Neural progenitor cell (in vitro differentiated cells): ENCODE measurements at places on chromosomes 6 and 20.

DNA sequence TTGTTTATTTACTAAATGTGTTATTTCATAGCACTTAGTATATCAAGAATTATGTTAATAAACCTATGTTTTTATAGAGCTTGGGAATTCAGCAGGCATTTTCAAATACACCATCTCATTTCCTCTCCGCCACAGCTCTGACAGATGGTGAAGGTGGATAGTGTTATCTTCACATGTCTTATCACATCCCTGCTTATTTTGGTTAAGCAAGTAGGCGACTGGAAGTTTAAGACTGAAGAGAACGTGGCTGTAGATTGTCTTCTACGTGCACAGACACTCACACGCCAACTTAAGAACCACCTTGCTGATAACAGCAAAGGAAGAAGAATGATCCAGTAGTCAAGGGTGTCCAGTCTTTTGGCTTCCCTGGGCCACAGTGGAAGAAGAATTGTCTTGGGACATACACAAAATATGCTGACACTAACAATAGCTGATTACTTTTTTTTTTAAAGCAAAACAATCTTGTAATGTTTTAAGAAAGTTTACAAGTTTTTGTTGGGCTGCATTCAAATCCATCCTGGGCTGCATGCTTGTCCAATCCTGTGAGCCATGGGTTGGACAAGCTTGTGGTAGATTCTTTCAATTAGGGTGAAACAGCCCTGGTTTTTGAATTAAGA, 43.3 kb upstream of the SCGN start:
- no peak for DNase-seq

DNA sequence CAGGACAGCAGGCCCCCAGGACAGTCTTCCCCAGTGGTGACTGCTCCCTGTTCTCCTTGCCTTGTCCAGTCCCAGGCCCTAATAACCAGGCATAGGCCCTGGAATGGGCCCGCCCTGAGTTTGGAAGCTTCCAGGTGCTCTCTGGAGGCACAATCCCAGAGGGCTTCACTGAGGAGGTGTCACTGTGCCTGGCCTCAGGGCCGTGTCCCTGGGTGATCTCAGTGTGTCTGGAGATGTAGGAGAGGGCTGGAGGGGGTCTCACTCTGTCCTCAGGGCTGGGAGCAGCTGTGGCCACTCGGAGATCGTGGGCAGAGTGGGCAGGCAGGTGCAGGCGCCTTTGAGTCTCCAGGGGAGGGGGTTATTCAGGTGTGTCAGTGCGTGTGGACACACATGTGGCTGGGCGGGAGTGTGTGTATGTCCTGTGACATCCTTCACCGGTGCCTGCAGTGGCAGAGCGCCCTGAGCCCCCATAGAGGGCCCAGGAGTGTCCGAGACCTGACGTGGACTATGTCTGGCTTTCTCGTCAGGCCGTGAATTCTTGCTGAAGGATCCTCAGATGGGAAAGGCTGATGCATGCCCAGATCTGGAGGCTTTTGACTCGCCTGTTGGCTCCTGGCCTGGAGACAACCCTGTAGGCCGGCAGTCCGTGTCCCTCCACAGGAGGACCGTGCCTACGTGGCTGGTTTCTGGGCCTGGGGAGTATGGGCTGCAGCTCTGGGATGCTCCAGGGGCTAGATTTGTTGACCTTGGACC, 5.5 kb upstream of the NPBWR2 start:
- DNase-seq: no peak

GRCh38 chr6:17120019-17120418, 18.2 kb downstream of the STMND1 start:
- DNase-seq: no peak

GRCh38 chr6:136208783-136209182, 41.3 kb downstream of the MTFR2 start:
- DNase-seq: no peak
